WTC11 (cell line): ENCODE measurements at places on chromosomes 3 and 15. TPM values are rescaled to one million over a fixed set of nuclear protein-coding genes. Genes with fewer than 3 reads are reported as not detected.
A peak's percentile ranks its signal among the peaks of the same experiment; 100 is the strongest.

DNA sequence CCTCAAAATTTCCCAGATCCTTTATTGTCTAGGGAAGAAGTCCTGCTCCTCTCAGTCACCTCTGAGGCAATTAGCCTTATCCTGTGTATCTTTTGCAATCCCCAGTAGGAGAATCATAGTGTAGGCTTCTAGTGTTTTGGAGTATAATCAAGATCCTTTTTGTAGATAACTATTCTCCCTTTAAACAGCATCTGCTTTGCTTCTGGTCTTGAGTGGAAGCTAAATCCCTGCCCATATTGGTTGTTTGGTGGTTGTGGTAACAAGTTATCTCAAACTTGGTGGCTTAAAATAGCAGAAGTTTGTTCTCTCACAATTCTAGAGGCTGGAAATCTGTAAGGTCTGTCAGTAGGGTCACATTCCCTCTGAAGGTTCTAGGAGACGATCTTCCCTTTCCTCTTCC lies 217.5 kb upstream of the RASGRP1 start:
- H3K36me3 ChIP-seq = peaks cover 10% of the 10 kb centered on the region
- no peaks in the 10 kb centered on the region for H3K4me1 ChIP-seq
- H3K27me3 ChIP-seq = no peaks in the 10 kb centered on the region
- no peak overlapping the region for H3K27ac ChIP-seq
- no peak for DNase-seq

GRCh38 chr15:67232591-67232990 lies 21.9 kb downstream of the AAGAB start:
- H3K27ac ChIP-seq = 0 out of 2 replicates have a peak overlapping the region, but pooled peaks have one; percentile 2
- no peak for DNase-seq
- H3K27me3 ChIP-seq = no peaks in the 10 kb centered on the region
- H3K4me3 ChIP-seq = no peak overlapping the region
- no peaks in the 10 kb centered on the region for H3K4me1 ChIP-seq
- H3K36me3 ChIP-seq = peaks cover 36% of the 10 kb centered on the region

DNA sequence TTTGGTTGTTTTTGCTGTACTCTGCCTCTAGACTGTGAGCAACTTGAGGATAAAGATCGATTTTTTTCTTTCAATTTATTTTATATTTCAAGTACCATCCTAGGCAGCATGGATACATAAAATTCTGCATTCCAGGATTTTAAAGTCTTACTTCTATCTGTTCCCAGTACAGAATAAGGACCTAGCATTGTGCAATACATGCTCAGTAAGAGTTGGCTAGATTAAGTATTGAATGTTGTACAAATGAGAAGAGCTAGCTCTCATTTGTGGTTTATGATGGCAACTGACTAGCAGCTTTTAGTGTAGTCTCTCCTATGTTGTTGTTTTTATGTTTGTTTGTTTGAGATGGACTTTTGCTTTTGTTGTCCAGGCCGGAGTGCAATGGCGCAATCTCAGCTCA lies 222.7 kb downstream of the TP63 start:
- no peaks in the 10 kb centered on the region for H3K36me3 ChIP-seq
- peaks cover 19% of the 10 kb centered on the region for H3K4me1 ChIP-seq
- no peak overlapping the region for H3K4me3 ChIP-seq

- H3K27ac ChIP-seq = no peak overlapping the region
- DNase-seq = no peak
- H3K4me1 ChIP-seq = peaks cover 3% of the 10 kb centered on the region
- no peaks in the 10 kb centered on the region for H3K27me3 ChIP-seq
- H3K4me3 ChIP-seq = no peak overlapping the region
Observed at GRCh38 chr15:49741712-49742111, 120.9 kb downstream of the DTWD1 start.

GRCh38 chr15:73286311-73286710 lies 82.4 kb downstream of the HCN4 start:
- no peak overlapping the region for H3K27ac ChIP-seq

DNA sequence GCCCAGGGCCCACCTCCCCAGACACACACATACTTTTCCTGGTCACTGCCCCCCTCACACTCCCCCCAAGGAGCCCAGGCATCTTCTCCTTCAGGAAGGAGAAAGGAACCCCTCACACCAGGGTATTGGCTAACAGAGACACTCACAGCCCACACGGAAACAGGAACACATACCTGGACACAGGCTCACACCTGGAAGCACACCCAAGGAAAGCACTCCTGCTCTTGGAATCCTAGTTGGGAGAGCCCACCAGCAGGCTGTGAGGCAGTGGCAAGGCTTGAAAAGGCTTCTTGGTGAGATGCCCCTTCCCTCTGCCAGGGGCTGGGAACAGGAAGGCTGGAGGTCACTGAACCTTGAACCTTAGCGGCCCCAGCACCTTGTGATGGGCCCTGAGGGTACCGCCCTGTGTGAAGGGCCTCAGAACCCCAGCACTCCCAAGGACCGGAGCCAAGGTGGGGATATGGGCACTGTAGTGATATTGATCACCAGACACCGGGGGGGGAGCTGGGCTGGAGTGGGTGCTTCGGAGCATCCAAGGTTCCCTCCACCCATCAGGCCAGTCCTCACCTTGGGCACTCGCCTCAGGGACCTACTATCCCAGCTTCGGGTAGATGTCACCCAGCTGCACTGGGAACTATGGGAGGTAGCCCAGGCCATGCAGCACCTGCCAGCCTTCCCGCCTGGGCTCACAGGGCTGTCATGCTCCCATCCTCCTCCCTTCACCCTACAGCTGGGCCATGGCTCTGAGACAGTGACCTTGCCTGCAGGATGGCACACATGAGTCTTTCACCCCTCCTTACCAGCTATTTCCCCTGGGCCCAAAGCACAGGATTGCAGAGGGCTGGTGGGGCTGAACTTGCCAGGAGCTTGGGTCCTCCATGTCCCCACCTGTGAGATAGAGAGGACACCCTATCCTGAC lies 16.4 kb downstream of the MYL3 start:
- no peak overlapping the region for H3K27ac ChIP-seq
- no peak overlapping the region for H3K4me3 ChIP-seq
- peaks cover 1% of the 10 kb centered on the region; the same call in 1 of the 2 replicates for H3K36me3 ChIP-seq
- H3K4me1 ChIP-seq = peaks cover 13% of the 10 kb centered on the region
- peaks cover 13% of the 10 kb centered on the region; the same call in 1 of the 2 replicates for H3K27me3 ChIP-seq

- peaks cover 3% of the 10 kb centered on the region; the same call in 1 of the 2 replicates for H3K36me3 ChIP-seq
- H3K4me1 ChIP-seq = peaks cover 5% of the 10 kb centered on the region
Observed at GRCh38 chr15:22961762-22962161, 18.4 kb downstream of the CYFIP1 start.

GRCh38 chr3:23232016-23232415 lies 28.9 kb downstream of the UBE2E2 start:
- peaks cover 30% of the 10 kb centered on the region for H3K4me1 ChIP-seq
- H3K36me3 ChIP-seq = no peaks in the 10 kb centered on the region
- DNase-seq = no peak
- H3K27me3 ChIP-seq = no peaks in the 10 kb centered on the region
- H3K4me3 ChIP-seq = no peak overlapping the region
- no peak overlapping the region for H3K27ac ChIP-seq

DNA sequence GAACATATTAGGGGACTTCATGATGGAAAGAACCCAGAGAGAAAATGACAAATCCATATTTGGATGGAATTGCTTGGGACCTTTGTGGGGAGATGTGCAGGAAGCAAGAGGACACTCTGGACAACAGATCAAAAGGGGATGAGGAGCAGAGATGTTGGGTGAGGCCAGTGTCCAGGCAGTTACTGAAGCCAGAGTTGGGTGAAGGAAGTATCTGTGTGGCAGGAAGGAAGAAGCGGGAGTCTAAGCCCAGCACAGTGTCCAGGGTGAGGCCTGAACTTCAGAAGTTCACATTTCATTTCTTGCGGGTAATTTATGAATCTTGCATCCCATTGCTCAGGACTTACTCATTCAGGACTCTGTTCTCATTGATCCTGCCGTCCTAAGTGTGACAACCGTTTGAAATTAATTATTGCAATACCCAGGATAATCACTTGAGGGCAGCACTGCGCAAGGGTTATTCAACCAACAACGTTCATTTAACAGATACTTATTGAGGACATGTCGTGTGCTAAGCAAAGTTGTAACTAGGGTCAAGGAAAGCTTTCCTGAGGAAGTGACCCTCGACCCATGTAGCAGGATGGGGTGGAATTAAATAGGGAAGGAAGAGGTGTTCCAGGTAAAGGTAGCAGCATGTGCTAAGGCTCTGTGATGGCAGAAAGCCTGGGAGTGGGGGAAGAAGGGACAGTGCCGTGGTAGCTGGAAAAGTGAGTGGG lies 61.3 kb upstream of the CMTM8 start:
- no peaks in the 10 kb centered on the region; the same call in 1 of the 2 replicates for H3K27me3 ChIP-seq
- no peaks in the 10 kb centered on the region; the same call in 1 of the 2 replicates for H3K4me1 ChIP-seq
- H3K4me3 ChIP-seq = no peak overlapping the region

- H3K36me3 ChIP-seq = no peaks in the 10 kb centered on the region
- H3K4me3 ChIP-seq = no peak overlapping the region
- no peak for DNase-seq
- H3K27ac ChIP-seq = 0 out of 2 replicates have a peak overlapping the region, but pooled peaks have one; percentile 54
- no peaks in the 10 kb centered on the region for H3K4me1 ChIP-seq
Observed at GRCh38 chr3:167829071-167829470, 93.5 kb downstream of the SERPINI1 start.

- H3K4me1 ChIP-seq = no peaks in the 10 kb centered on the region; the same call in 1 of the 2 replicates
- no peak overlapping the region for H3K27ac ChIP-seq
- no peaks in the 10 kb centered on the region for H3K36me3 ChIP-seq
- no peaks in the 10 kb centered on the region for H3K27me3 ChIP-seq
- DNase-seq = no peak
- no peak overlapping the region for H3K4me3 ChIP-seq
Observed at GRCh38 chr3:188584958-188585689, 431.2 kb downstream of the LPP start.

DNA sequence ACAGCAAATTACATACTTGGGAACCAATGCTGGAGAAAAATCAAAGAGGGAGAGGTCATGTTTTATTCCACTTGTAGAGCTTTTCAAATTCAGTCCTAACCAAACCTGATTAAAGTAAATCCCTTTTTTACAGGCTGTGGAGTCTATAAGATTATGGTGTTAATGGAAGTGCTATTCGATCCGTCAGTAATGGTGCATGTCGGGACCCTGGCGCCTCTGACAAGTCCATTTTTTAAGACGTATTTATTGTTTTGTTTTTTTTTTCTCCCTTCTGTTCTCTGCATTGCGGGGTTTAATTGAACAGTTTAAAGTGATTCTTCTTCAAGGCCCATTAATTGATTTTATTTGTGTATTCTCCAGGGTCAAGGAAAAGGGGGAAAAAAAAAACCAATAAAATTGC lies 725.9 kb downstream of the TUSC7 start:
- peaks cover 25% of the 10 kb centered on the region for H3K27me3 ChIP-seq
- H3K4me1 ChIP-seq = peaks cover 39% of the 10 kb centered on the region
- no peak overlapping the region for H3K27ac ChIP-seq
- H3K4me3 ChIP-seq = no peak overlapping the region

DNA sequence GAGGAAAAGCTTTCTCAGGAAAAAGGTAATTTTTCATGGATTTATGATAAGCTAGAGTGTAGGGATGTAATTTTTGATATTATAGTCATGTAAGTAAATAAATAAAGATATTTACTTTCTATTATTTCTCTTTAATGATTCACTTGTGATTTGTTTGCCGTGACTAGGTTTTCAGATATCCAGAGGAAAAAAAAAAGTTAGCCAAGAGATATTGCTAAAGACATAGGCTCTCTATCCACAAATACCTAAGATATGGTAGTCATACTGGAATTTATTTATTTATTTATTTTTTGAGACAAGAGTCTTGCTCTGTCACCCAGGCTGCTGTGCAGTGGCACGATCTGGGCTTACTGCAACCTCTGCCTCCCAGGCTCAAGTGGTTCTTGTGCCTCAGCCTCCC lies 59.9 kb downstream of the AP4E1 start:
- H3K4me1 ChIP-seq = no peaks in the 10 kb centered on the region
- no peak overlapping the region for H3K4me3 ChIP-seq
- no peaks in the 10 kb centered on the region for H3K27me3 ChIP-seq
- H3K27ac ChIP-seq = no peak overlapping the region

DNA sequence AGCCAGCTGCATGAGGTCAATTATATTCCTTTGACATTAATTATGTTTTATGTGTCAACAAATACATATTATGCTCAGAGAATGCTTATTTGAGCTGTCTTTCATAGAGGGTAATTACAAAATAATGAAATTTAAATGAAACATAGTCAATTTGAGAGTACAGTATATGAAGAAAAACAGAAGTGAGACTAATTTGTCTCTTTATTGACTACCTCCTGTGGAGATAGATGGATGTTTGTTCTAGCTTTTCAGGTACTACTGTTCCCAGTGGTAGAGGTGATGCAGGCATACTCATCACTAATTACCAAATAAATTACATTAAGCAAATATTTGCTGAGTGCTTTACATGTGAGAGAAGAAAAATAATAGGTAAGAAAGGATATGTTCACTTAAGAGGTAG lies 1129.6 kb downstream of the OTOL1 start:
- DNase-seq = no peak
- H3K27me3 ChIP-seq = peaks cover 2% of the 10 kb centered on the region; the same call in 1 of the 2 replicates
- H3K4me1 ChIP-seq = peaks cover 22% of the 10 kb centered on the region
- no peak overlapping the region for H3K4me3 ChIP-seq
- H3K27ac ChIP-seq = no peak overlapping the region

GRCh38 chr3:44067431-44067830 lies 174.3 kb upstream of the TOPAZ1 start:
- H3K4me1 ChIP-seq = peaks cover 23% of the 10 kb centered on the region
- H3K27me3 ChIP-seq = no peaks in the 10 kb centered on the region
- H3K4me3 ChIP-seq = no peak overlapping the region
- no peaks in the 10 kb centered on the region for H3K36me3 ChIP-seq
- no peak for DNase-seq

GRCh38 chr15:62840526-62841268 lies 201.8 kb upstream of the TPM1 start:
- H3K36me3 ChIP-seq = peaks cover 12% of the 10 kb centered on the region; the same call in 1 of the 2 replicates
- DNase-seq = no peak
- H3K27ac ChIP-seq = no peak overlapping the region
- H3K27me3 ChIP-seq = no peaks in the 10 kb centered on the region

DNA sequence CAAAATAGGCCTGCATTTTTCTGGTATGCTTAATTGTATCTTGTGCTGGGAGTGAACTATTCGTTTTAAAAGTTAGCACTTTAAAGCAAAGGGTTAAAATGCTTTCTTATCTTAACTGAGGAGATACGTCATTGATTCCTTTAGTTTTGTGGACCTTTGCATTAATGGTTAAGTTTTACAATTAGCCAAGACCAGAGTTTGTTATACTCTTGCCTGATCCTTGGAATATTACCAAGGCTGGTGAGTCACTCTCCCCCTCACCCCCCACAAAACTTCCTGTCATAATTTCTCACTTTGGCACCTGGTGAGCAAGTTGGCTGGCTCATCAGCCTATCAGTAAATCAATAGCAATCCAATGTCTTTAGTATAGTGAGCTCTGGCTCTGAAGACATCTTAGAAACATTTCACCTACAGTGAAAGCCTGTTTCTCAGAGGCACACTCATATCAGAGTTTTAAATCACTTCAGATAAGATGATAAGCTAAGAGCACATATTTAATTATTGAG lies 26.7 kb downstream of the SLC2A2 start:
- H3K36me3 ChIP-seq = no peaks in the 10 kb centered on the region
- H3K4me3 ChIP-seq = no peak overlapping the region
- H3K4me1 ChIP-seq = no peaks in the 10 kb centered on the region
- no peak for DNase-seq
- H3K27ac ChIP-seq = no peak overlapping the region

The PIGZ gene
- 0.21 to 0.55 TPM (median 0.37 TPM) in 3 replicates for total RNA-seq

The TERC gene
- 34.3 to 57.1 TPM (median 48.5 TPM) in 3 replicates for total RNA-seq

The GLDN gene
- 0.77 to 1.8 TPM (median 1.7 TPM) in 3 replicates for total RNA-seq

The REC114 gene
- total RNA-seq = not detected in 3 replicates

The GRAMD2A gene
- total RNA-seq = 1.8 to 2.6 TPM (median 1.9 TPM) in 3 replicates

The C3orf85 gene
- total RNA-seq = not detected in 3 replicates

The SCN11A gene
- 0.13 to 0.27 TPM (median 0.25 TPM) in 3 replicates for total RNA-seq
